WERI-Rb-1 (cell line): ENCODE measurements at places on chromosomes 11 and 22.
A peak's percentile ranks its signal among the peaks of the same experiment; 100 is the strongest.

- DNase-seq: peak; percentile 80
These were observed 15.5 kb upstream of the UPK3A start for GRCh38 chr22:45268958-45269844.

GRCh38 chr22:44360668-44361381 lies 48.1 kb upstream of the SHISAL1 start:
- DNase-seq: no peak

- DNase-seq: no peak
These were observed 6.0 kb upstream of the MALAT1 start for GRCh38 chr11:65492637-65493366.

DNA sequence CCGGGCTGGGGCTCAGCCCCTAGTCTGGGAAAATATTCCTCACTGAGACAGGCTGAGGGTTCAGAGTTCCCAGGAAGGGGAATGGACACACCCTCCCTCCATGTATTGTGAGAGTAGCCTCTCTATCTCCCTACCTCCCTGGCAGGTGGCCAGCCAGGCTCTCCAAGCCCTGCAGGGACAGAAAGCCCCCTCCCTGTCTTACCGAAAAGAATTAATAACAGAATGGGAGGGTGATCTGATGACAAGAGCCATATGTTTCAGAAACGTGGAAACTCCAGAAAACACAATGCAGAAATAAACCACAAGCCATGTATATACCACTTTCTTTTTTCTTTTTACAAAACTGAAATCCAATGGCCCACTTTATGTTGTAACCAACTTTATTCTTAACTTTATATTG lies 140.0 kb downstream of the CHST1 start:
- peak; percentile 48 for DNase-seq

DNA sequence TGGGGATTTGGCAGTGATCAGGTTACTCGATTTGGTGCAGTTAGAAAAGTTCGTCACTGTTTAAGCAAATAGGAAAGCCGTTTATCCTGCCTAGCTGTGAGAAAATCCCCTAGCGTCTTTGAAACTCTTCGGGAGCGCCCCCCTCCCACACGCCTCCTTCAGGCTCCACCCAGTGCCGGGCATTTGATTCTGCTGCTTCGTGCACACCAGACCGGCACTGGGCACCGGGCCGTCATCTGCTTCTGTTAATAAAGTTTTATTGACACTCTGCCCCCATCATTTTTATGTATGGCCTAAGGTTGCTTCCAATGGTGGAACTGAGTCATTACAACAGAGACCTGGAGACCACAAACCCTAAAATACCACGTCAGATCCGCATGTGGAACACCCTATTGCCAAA lies 50.9 kb downstream of the IGF2 start:
- DNase-seq: no peak

- peak; percentile 48 for DNase-seq
These were observed 48.6 kb upstream of the TMEM45B start for GRCh38 chr11:129766898-129767604.

GRCh38 chr11:103633068-103633788 lies 403.2 kb upstream of the DDI1 start:
- DNase-seq: no peak

DNA sequence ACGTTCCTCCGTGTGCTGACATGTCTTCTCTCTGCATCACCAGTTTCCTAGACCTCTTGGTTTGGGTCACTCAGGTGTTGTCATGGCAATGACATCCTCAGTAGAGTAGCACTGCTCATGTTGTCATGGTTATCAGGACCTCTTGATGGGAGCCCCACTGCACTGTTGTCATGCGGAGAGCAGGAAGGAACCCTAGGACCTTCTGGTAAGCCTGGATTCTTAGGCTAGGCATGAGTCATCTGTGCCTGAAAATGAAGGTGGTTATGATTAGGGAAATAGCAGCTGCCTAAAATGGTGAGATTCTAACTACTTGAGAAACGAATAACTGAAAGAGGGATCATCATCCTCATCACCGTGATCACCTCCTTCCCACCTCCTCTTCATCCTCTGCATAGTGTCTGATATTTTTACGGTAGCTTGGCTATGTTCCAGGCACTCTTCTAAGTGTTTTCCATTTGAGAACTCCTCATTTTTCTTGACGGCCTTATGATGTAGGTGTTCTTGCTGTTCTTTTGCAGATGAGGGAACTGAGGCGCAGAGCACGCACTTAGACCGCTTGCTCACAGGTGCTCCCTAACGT lies 858.4 kb downstream of the NTM start:
- DNase-seq: no peak

DNA sequence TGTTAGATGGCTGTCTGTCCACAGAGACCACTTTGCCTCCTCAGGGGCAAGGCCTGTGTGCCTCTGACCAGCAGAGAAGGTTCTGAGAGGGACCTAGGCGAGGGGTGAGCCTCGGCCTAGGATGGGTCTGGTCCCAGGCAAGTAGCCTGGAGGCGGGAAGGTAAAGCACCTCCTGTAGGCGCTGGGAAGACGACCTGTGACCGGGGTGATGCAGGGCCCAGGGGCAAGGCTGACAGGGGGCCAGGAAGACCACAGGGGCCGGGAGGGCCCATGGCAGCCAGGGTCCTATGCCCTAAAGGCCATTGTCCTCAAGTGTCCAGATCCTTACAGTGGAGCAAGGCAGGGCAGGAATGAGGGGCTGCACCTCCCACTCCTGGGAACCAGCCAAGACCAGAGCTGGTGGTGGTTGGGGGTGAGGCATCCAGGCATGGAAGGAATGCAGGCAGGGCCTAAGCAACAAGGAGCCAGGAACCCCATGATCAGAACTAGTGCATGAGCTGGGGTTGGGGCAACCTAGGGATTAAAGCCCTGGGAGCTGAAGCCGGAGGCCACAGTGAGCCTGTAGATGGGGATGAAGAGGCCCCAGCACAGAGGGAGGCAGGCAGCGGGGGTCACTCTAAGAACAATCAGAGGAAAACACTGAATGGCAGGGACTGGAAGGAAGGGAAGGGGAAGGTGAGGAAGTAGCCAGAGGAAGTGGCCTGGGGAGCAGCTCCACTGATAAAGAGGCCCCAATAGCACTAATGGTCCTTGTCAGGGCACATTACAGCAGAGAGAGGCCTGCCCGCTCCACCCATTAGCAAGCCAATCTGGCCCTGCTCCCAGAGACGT lies 32.9 kb upstream of the KLHL35 start:
- DNase-seq: peak; percentile 41

DNA sequence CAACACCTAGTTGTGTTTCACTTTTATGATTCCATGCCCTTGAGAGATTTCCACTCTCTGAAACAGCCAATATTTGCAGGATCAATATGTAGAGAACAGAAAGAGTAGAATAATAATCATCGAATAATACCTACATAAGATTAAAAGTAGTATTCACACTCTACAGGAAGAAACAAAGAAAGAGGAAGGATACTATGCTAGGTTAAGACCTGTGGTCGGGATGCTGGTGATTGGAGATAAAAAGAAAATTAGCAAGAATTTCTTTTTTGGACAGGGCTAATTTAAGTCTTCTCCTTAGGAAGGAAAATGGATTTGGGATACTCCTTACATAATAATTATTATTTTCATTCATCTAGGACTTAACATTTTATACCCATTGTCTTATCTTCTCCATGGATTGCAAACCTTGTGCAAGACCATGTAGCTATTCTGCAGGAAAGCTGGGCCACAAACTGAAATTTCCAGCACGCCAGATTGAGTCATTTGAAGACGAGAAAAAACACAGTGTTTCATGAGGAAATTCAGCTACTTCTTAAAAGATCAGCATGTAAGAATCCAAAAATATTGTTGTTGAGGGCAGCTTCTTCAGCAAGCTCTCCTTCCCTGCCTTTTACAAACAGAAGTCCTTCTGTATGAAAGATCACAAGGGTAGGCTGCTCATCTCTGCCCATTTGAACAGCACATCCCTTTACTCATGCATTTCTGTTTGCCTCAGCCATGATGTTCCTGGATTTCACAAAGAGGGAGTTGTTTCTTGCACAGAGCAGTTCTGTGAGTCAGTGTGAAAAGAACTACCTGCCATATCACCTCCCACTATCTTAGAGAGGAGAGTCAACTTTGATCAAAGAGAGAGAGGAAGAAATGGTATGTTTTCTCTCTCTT lies 90.7 kb downstream of the FAM76B start:
- DNase-seq: no peak

DNA sequence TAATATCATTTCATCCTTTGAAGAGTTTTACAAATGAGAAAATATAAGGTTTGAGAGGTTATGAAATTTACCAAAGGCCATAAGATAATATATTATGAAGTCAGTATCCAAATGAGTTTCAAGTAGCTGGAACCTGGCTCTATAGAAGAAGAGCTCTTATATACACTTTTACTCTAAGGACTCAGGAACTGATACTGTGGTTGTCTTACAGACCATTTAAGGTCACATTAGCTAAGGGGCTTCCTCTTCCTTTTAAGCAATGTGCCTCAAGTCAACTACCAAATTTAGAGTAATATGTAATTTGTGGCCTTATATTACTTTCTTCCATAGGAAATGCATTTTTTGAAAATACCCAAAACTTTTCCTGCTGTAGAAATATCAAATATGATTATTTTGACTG lies 369.3 kb downstream of the DLG2 start:
- DNase-seq: no peak

DNA sequence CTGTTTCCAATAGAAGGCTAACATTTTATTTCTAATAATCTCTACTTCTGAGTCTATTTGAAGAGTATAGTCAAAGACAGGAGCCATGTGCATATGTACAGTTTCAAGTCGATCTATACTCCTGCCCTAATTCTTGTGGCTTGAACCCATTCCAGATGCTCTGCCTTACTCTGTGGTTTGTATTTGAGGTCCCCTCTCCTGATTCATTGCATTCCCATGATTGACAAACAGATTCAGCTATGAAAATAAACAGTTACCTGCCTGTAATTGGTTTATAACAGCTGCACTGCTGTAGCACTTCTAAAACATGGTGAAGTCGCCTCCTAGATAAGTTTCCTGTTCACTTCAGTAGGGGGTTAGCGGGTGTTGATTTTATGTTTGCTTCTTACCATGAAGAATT lies 138.7 kb downstream of the SOX6 start:
- DNase-seq: no peak

DNA sequence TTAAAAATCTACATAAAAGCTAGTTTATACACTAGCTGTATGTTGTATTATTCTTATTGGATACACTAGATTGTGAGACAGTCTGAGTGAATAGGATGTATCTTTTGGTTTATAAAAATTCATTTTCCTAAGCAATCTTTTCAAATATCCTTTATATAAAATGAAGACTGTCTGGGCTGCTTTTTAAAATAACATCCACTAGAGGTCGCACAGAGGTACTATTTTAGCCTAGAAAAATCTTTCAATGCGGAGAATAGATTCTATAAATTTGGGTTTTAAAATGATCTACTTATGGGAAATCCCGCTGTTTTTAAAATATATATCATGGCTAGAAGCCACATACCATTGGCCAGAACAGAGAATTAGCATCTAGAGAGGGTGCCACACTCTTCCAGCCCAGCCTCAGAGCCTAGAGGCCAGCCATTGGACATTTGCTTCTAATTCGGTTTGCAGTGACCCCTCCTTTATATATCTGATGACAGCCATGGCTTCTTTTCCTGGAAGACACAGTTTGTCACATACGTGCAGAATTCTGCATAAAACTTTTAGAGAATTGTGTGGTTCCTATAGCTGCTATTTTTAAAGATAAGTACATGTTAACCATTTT lies 7.3 kb downstream of the C11orf97 start:
- no peak for DNase-seq

GRCh38 chr11:87384078-87384729 lies 346.5 kb downstream of the TMEM135 start:
- no peak for DNase-seq
